Activated naive CD4-positive, alpha-beta T cell treated with anti-CD3 and anti-CD28 coated beads for 36 hours (primary cell): ENCODE measurements at places on chromosomes 1 and 21. TPM values are rescaled to one million over a fixed set of nuclear protein-coding genes. Genes with fewer than 3 reads are reported as not detected.

The SLC45A3 gene
- 0.26 TPM for total RNA-seq

The C1orf167 gene
- not detected for total RNA-seq

The TMPRSS15 gene
- total RNA-seq: not detected

The PTPRU gene
- total RNA-seq: 0.15 TPM

The ELF3 gene
- total RNA-seq: 0.27 TPM

The MANEAL gene
- 0.69 TPM for total RNA-seq

The SCCPDH gene
- total RNA-seq: 24.3 TPM

GRCh38 chr1:204331275-204331674, 28.5 kb downstream of the PLEKHA6 start:
- no peak overlapping the region for H3K27ac ChIP-seq
- H3K36me3 ChIP-seq: no peaks in the 10 kb centered on the region
- H3K4me3 ChIP-seq: no peak overlapping the region
- DNase-seq: no peak
- H3K27me3 ChIP-seq: no peaks in the 10 kb centered on the region

- H3K27ac ChIP-seq: no peak overlapping the region
- H3K36me3 ChIP-seq: no peaks in the 10 kb centered on the region
- no peak for DNase-seq
- no peaks in the 10 kb centered on the region for H3K27me3 ChIP-seq
These were observed 3.5 kb downstream of the TIE1 start for GRCh38 chr1:43304314-43304681.

- no peak overlapping the region for H3K4me3 ChIP-seq
- no peak overlapping the region for H3K27ac ChIP-seq
- H3K36me3 ChIP-seq: no peaks in the 10 kb centered on the region
- no peaks in the 10 kb centered on the region for H3K4me1 ChIP-seq
- DNase-seq: no peak
These were observed 49.5 kb upstream of the VCAM1 start for GRCh38 chr1:100670083-100670482.

GRCh38 chr1:119222271-119222670, 81.8 kb upstream of the WARS2 start:
- H3K27me3 ChIP-seq: no peaks in the 10 kb centered on the region
- H3K36me3 ChIP-seq: peaks cover 14% of the 10 kb centered on the region
- no peak overlapping the region for H3K4me3 ChIP-seq
- H3K27ac ChIP-seq: no peak overlapping the region
- no peak for DNase-seq

- DNase-seq: no peak
- no peak overlapping the region for H3K4me3 ChIP-seq
- no peak overlapping the region for H3K27ac ChIP-seq
- H3K4me1 ChIP-seq: peaks cover 78% of the 10 kb centered on the region
- peaks cover 18% of the 10 kb centered on the region for H3K36me3 ChIP-seq
- H3K27me3 ChIP-seq: no peaks in the 10 kb centered on the region
These were observed 32.1 kb downstream of the JAK1 start for GRCh38 chr1:64934115-64934877.

GRCh38 chr1:8962812-8963530, 17.3 kb downstream of the CA6 start:
- no peaks in the 10 kb centered on the region for H3K27me3 ChIP-seq
- DNase-seq: peak; percentile 66
- H3K27ac ChIP-seq: peak overlapping the region; percentile 84
- peaks cover 87% of the 10 kb centered on the region for H3K4me1 ChIP-seq
- peaks cover 33% of the 10 kb centered on the region for H3K36me3 ChIP-seq

DNA sequence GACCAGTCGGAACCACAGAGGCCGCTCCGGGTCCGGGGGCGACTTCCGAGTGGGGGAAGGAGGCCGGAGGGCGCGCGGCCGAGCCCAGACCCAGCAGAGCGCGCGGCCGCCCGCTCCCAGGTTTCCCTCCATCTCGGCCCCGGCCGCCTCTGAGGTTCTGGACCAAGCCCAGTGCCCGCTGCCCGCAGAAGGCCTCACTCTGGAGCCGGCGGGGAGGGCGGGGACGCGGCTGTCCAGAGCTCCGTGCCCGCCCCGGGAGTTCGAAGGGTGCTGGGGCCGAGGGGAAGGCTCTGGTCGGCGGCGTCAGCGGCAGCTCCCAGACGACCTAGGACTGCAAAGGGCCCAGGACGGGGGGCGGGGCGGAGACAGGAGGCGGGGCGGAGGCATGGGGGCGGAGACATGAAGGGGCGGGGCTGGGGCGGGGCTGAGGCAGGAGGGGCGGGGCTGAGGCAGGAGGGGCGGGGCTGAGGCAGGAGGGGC, 48.0 kb upstream of the SLC19A1 start:
- H3K4me1 ChIP-seq: peaks cover 34% of the 10 kb centered on the region
- no peak overlapping the region for H3K27ac ChIP-seq
- peaks cover 9% of the 10 kb centered on the region for H3K27me3 ChIP-seq
- H3K36me3 ChIP-seq: peaks cover 10% of the 10 kb centered on the region
- H3K4me3 ChIP-seq: peak overlapping the region; percentile 52

DNA sequence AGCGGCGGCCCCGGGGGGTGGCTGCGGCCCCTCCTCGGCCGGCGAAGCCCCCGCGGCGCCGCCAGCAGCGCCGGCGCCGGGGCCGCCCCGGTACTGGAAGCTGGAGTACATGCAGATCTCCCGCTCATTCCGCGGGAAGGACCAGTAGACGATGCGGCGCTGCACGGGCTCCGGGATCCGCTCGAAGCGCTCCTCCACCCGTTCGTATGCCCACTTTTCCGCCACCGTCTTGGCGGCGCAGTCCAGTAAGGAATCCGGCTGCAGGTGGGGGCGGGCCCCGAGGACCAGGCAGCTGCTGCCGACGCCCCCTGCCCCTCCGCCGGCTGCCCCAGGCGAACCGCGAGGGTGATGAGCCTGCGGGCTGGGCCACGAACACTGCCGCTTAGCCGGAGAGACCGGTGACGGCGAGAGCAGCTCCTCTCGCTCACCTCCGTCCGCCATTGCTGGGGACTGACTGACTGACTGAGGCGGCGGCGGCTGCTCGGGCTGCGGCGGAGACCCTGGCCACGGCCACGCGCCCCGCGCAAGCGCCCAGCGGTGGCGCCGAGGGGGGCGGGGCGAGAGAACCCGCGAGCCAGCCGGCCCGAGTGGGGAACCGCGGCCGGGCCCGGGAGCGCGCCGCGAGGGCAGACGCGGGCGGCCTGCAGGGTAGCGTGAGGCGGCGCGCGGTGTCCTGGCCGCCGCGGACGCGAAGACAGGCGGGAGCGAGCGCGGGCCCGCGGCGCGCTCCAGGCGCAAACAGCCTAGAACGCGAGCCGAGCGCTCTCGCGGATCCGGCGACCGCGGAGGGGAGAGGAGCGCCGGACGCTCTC, at the start of gene ZSWIM5:
Gene ZSWIM5, minus strand, starts transcription at position 696 of the 812 bp plus-strand sequence. Its CDS starts 255 bp downstream, at position 441.
- peak within 1 kb of the TSS; percentile 72 for H3K27ac ChIP-seq
- peaks cover 4% of the 10 kb centered on the region for H3K27me3 ChIP-seq
- DNase-seq: peak; percentile 59
- peaks cover 33% of the 10 kb centered on the region for H3K4me1 ChIP-seq
- H3K36me3 ChIP-seq: peaks cover 2% of the 10 kb centered on the region

- peak within 1 kb of the TSS; percentile 84 for H3K27ac ChIP-seq
- H3K4me3 ChIP-seq: peak within 1 kb of the TSS; percentile 88
- H3K36me3 ChIP-seq: peaks cover 34% of the 10 kb centered on the region
- no peaks in the 10 kb centered on the region for H3K27me3 ChIP-seq
These were observed at the start of gene PHGDH for GRCh38 chr1:119711804-119712341. Gene PHGDH, plus strand, starts transcription at chr1:119711934. Its CDS starts 89 bp downstream, at chr1:119712023.

- no peaks in the 10 kb centered on the region for H3K36me3 ChIP-seq
- H3K4me3 ChIP-seq: no peak overlapping the region
- no peak overlapping the region for H3K27ac ChIP-seq
- H3K27me3 ChIP-seq: no peaks in the 10 kb centered on the region
- no peaks in the 10 kb centered on the region for H3K4me1 ChIP-seq
These were observed 146.9 kb downstream of the RHOU start for GRCh38 chr1:228882041-228882770.

DNA sequence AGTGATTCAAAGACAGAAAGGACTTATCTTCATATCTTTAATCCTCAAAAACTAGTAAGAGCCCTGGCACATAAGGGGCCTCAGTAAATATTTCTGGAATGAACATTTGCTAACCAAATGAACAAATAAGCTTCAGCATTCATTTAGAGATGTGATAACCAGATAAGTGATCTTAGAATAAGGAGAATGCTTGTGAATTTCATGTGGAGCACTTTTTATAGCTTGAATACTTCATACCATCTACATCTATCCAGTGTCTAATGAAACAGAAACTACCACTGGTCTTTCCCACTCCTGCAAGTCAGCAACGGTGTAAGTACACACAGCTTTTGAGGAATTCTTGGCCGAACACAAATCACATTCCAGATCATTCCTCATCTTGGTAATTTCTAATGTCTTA, 38.5 kb downstream of the EDEM3 start:
- H3K4me3 ChIP-seq: no peak overlapping the region
- no peak overlapping the region for H3K27ac ChIP-seq
- DNase-seq: no peak
- H3K27me3 ChIP-seq: no peaks in the 10 kb centered on the region
- peaks cover 22% of the 10 kb centered on the region for H3K36me3 ChIP-seq
- H3K4me1 ChIP-seq: no peaks in the 10 kb centered on the region

- peak; percentile 85 for DNase-seq
- H3K4me1 ChIP-seq: peaks cover 50% of the 10 kb centered on the region
- peak overlapping the region; percentile 2 for H3K27ac ChIP-seq
- H3K27me3 ChIP-seq: no peaks in the 10 kb centered on the region
These were observed 712 bp upstream of the LAMB3 start for GRCh38 chr1:209652873-209653401.

DNA sequence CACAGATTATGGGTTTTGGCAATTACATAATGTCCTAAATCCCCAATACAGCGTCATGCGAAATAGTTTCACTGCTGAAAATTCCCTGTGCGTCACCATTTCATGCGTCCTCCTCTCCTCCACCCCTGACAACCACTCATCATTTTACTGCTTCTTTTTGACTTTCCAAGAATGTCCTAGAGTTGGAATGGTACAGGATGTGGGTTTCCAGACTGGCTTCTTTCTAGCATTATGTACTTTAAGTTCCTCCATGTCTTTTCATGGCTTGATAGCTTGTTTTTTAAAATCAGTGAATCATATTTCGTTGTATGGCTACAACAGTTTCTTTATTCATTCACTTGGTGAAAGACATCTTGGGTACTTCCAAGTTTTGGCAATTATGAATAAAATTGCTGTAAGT, 7.4 kb downstream of the NBPF3 start:
- no peak for DNase-seq
- H3K27me3 ChIP-seq: no peaks in the 10 kb centered on the region
- no peak overlapping the region for H3K4me3 ChIP-seq
- H3K36me3 ChIP-seq: peaks cover 4% of the 10 kb centered on the region
- H3K27ac ChIP-seq: no peak overlapping the region
- peaks cover 8% of the 10 kb centered on the region for H3K4me1 ChIP-seq

DNA sequence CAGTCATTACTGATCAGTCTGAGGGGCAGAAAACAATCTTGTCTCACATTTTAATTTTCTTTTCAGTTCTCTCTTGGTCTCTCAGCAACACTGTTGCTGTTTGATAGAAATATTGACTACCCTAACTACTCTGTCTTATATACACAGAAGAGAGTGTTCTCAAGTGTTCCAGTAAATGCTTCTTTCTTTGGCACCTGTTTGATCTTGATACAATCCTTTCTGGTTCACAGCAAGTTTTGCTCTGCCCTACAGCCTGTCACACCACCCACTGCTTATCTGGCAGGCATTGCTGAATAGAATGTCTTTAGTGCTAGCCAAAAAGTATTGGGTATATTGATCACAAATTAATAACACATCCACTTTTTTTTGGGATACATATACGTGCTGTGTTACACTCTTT, 75.7 kb upstream of the WLS start:
- no peak overlapping the region for H3K27ac ChIP-seq
- H3K4me3 ChIP-seq: no peak overlapping the region
- no peak for DNase-seq
- no peaks in the 10 kb centered on the region for H3K4me1 ChIP-seq

DNA sequence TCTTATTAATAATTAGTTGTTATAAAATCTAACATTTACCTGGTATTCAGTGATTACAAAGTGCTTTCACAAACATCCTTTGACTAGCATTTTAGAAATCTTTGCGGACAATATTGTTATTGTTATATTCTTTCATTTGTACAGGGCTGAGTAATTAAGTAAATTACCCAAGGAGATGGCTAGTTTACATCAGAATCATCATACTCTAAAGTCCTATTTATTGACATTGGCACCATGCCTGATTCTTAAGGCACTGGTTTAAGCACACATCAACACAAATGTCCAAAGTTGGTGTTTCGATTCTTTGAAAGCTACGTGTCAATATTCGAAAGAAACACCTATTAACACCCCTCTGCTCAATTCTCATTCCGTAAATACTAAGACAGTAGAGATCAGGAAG, 424.6 kb upstream of the CHRM3 start:
- no peak overlapping the region for H3K27ac ChIP-seq
- H3K4me3 ChIP-seq: no peak overlapping the region
- no peaks in the 10 kb centered on the region for H3K4me1 ChIP-seq
- DNase-seq: no peak
- H3K27me3 ChIP-seq: no peaks in the 10 kb centered on the region
- H3K36me3 ChIP-seq: no peaks in the 10 kb centered on the region

- no peaks in the 10 kb centered on the region for H3K27me3 ChIP-seq
- no peak for DNase-seq
- H3K4me3 ChIP-seq: no peak overlapping the region
- H3K4me1 ChIP-seq: no peaks in the 10 kb centered on the region
- H3K27ac ChIP-seq: no peak overlapping the region
These were observed 218.1 kb downstream of the USH2A start for GRCh38 chr1:216205176-216205575.

- H3K36me3 ChIP-seq: no peaks in the 10 kb centered on the region
- peaks cover 10% of the 10 kb centered on the region for H3K4me1 ChIP-seq
- no peak overlapping the region for H3K27ac ChIP-seq
- peaks cover 28% of the 10 kb centered on the region for H3K27me3 ChIP-seq
- H3K4me3 ChIP-seq: no peak overlapping the region
These were observed 45.3 kb downstream of the SIM2 start for GRCh38 chr21:36744190-36744559.

DNA sequence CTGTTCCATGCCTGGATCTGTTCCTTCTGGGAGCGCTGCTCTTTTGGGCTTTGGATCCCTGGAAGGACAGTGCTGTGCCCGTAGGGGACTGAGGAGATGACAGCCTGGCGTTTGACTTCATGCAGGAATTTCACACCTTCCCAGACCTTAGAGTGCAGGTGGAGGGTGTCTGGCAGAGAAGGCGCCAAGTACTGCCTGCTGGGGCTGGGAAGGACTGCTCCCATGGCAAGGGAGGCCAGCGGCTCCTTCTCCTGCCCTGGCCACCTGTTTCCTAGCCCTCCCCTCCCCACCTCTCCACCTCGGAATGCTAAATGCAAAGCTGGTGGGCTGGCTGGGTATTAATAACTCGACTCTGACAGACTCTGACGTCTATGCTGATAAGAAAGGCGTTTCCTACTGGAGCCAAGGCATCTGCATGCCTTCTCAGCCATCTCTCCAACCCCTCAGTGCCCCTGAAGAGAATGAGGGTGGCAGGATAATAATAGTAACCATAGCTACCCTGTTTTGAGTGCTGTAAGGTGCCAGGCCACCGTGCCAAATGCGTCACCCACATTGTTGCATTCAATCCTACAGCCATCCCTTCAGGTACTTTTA, 17.5 kb upstream of the PDIK1L start:
- no peak overlapping the region for H3K4me3 ChIP-seq
- H3K36me3 ChIP-seq: no peaks in the 10 kb centered on the region
- peaks cover 13% of the 10 kb centered on the region for H3K27me3 ChIP-seq
- H3K4me1 ChIP-seq: no peaks in the 10 kb centered on the region
